Spleen (tissue), 13 donors: ENCODE measurements at places on chromosomes 7 and 10. TPM values are rescaled to one million over a fixed set of nuclear protein-coding genes. Genes with fewer than 3 reads are reported as not detected.
A peak's percentile ranks its signal among the peaks of the same experiment; 100 is the strongest.

DNA sequence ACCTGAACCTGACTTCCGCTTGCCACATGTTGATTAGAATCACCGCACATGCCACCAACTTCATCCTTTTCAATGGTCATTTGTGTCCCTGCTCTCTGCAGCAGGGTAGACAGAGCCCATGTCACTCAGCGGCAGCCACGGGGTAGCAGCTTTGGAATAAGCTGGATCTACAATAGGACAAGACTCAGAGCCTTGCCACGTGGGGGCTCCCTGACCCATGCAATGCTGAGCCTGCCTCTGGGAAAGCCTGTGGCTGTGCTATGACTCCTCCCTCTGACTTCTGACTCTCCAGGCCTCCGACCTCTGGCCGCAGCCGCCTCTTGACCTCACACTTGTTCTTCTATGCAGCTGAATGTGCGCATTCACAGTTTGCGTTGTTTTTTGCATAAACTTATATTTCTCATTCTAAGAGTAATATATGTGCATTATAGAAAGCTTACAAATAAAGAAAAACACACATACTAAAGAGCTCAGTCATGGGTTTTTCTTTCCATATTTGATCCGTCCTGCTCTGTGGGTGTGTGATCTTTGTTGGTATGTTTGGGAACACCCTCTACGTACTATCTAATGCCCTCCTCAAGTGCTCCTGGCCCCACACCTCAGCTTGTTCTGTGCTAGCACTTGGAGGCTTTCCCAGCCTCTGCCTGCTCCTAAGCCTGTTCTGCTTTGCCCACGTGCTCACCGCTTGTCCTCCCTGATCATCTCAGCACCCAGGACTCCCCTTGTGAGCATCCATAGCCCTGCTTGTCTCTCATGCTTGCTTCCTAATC is 198.0 kb upstream of the MKI67 start:
- no peak for DNase-seq
- no peak overlapping the region for H3K27ac ChIP-seq
- H3K4me1 ChIP-seq: no peaks in the 10 kb centered on the region
- no peak overlapping the region for H3K4me3 ChIP-seq
- H3K27me3 ChIP-seq: no peaks in the 10 kb centered on the region

DNA sequence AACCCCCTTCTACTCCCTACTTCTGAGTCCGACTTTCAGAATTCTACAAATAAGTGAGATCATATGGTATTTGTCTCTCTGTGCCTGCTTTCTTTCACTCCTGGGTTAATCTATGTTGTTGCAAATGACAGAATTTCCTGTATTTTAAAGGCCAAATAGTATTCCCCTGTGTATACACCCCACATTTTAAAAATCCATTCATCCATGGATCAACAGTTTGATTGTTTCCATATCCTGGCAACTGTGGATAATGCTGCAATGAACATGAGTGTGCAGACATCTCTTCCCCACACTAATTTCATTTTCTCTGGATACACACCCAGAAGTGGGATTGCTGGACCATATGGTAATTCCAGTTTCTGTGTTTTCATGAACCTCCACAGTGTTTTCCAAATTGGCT is 225.8 kb upstream of the TCERG1L start:
- H3K4me1 ChIP-seq: no peaks in the 10 kb centered on the region
- H3K36me3 ChIP-seq: no peaks in the 10 kb centered on the region
- DNase-seq: no peak
- no peaks in the 10 kb centered on the region for H3K27me3 ChIP-seq

DNA sequence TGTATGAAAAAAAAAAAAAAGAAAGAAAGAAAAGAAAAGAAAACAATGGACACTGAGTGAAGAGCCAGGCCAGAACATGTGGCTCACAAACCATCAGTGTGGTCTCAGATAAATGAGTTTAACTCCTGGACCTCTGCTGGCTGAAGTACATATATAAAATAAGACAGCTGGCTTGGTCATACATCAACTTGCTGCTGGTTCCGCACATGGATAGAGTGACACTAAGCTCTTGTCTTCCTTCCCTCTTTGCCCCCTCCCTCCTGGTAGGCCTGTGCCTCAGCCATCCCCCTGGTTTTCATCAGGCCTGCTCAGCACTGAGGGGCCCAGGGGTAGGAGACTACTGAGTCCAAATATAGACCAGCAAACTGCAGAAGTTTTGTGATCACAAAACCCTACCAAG is 58.1 kb upstream of the DGKI start:
- peaks cover 11% of the 10 kb centered on the region for H3K4me1 ChIP-seq
- H3K27me3 ChIP-seq: no peaks in the 10 kb centered on the region
- H3K36me3 ChIP-seq: peaks cover 37% of the 10 kb centered on the region
- no peak overlapping the region for H3K4me3 ChIP-seq
- DNase-seq: no peak
- no peak overlapping the region for H3K27ac ChIP-seq

GRCh38 chr7:71482284-71482683 is 350.3 kb downstream of the GALNT17 start:
- no peaks in the 10 kb centered on the region for H3K4me1 ChIP-seq
- no peak overlapping the region for H3K4me3 ChIP-seq
- no peaks in the 10 kb centered on the region for H3K36me3 ChIP-seq
- no peak for DNase-seq
- H3K27me3 ChIP-seq: no peaks in the 10 kb centered on the region

DNA sequence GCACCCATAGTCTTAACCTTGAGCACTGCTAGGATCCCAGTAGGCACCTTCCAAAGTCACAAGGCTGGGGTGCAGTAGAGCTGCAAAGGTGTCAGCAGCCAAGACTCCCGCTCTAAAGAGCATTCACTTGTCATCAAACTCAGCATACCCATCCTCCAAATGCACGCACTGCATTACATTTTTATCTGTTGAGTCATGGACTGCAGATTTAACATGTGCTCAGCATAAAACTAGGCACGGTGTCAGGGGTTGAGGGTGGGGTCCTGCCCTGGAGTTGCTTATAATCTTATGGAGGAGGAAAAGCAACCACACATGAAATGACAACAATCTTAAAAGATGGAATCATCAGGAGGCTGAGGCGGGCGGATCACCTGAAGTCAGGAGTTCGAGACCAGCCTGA is 102.6 kb downstream of the PARP12 start:
- H3K27me3 ChIP-seq: no peaks in the 10 kb centered on the region
- peaks cover 82% of the 10 kb centered on the region for H3K36me3 ChIP-seq
- H3K4me3 ChIP-seq: no peak overlapping the region
- no peaks in the 10 kb centered on the region for H3K4me1 ChIP-seq
- no peak overlapping the region for H3K27ac ChIP-seq

GRCh38 chr10:73859428-73859783 is 14.9 kb downstream of the CAMK2G start:
- no peak for DNase-seq
- H3K36me3 ChIP-seq: peaks cover 80% of the 10 kb centered on the region
- H3K27me3 ChIP-seq: no peaks in the 10 kb centered on the region
- H3K4me3 ChIP-seq: no peak overlapping the region

DNA sequence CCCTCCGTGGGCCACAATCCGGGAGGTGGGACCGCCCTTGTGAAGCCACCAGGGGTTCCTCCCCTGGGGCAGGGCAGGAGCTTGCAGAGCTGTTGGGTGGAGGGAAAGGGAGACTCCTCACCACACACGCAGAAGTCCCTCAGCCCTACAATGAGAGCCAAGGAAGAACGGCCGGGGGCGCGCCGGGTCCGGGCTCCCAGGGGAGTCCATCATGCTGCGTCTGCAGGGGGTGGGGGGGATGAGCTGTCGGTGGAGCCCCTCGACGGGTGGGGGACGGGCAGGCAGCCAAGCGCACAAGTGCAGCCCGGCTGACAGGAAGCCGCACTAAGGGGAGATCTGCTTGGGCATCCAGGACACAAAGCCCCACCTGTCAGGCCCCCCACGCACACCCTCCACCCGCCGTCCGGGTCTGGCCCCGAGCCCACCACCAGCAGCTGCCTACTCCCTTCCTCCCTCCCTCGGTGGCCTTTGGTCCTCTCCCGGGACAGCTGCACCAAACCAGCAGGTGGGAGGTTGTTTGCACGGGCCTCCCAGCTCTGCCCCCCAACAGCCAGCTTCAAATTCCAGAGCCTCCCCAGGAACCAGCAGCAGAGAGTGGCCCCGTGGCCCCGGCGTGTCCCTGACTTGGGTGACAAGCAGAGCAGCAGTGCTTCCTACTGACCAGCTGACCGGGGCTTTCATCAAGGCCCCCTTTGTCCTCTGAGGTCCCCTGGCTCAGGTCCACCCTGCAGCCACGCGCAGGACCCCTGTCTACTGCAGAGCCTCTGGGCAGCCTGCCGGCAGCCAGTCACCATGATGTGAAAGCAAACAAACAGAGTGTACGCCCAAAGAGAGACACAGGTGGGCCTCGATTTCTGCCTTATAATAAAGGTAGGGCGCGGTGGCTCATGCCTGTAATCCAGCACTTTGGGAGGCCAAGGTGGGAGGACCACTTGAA is 50.3 kb downstream of the HIP1 start:
- no peaks in the 10 kb centered on the region for H3K36me3 ChIP-seq
- peak; percentile 81 for DNase-seq
- peaks cover 33% of the 10 kb centered on the region for H3K4me1 ChIP-seq
- H3K27ac ChIP-seq: no peak overlapping the region

- H3K27me3 ChIP-seq: no peaks in the 10 kb centered on the region
Observed at GRCh38 chr7:27697861-27698430, 35.3 kb upstream of the HIBADH start.

- no peaks in the 10 kb centered on the region for H3K36me3 ChIP-seq
- no peak for DNase-seq
- no peaks in the 10 kb centered on the region for H3K27me3 ChIP-seq
- peaks cover 36% of the 10 kb centered on the region for H3K4me1 ChIP-seq
- no peak overlapping the region for H3K4me3 ChIP-seq
Observed at GRCh38 chr7:18287482-18287881, 208.1 kb upstream of the HDAC9 start.

DNA sequence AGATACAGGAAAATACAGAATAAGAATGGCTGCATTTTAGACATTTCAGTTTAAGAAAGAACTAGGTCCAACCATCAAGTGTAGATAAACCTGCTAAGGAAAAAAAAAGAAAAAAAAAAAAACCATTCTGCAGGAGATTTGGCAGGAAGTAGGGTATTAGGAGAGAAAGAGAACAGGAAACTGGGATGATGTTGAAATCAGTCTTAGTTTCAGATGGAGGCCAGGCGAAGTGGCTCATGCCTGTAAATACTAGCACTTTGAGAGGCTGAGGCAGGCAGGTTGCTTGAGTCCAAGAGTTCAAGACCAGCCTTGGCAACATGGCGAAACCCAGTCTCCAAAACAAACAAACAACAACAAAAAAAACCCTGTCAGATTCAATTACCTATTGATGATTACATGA is 120.2 kb downstream of the RAB11FIP2 start:
- DNase-seq: no peak
- no peak overlapping the region for H3K4me3 ChIP-seq
- no peaks in the 10 kb centered on the region for H3K36me3 ChIP-seq
- no peak overlapping the region for H3K27ac ChIP-seq
- H3K27me3 ChIP-seq: no peaks in the 10 kb centered on the region

DNA sequence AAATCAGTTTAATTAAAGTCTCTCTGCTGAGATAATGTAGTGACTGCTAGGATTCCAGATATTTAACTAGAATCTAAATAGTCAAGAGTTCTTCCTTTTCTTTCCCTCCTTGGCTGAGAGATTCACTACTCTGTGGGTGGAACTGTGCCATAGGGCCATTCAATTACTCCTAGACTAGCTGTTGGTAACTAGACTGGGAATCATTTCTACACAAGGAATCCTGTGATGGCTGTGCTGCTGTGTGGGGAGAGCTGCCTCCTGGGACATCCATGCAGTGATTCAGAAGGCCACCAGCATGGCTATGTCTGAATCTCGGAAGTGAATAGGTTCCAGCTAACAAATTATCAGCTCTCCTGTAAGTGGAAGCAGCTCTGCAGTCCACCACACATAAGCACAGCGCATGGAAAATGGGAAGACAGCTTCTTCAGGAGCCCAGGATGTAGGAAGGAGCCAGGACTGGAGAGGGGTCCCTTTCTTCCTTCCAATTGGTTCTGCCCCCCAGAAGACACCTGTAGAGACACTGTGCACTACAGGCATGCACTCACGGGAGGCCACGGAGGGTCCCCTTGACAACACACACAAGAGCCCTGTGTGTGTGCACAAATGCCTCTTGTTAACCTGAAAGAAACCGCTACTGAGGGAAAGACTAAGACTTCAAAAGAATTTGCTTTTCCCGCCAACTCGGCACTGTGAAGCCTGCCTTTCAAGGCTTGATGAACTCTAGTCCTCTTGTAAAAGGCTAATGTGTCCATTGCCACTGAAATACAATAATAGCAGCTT is 66.5 kb downstream of the SCRN1 start:
- H3K4me3 ChIP-seq: no peak overlapping the region
- no peak for DNase-seq
- no peaks in the 10 kb centered on the region for H3K4me1 ChIP-seq
- no peaks in the 10 kb centered on the region for H3K36me3 ChIP-seq

DNA sequence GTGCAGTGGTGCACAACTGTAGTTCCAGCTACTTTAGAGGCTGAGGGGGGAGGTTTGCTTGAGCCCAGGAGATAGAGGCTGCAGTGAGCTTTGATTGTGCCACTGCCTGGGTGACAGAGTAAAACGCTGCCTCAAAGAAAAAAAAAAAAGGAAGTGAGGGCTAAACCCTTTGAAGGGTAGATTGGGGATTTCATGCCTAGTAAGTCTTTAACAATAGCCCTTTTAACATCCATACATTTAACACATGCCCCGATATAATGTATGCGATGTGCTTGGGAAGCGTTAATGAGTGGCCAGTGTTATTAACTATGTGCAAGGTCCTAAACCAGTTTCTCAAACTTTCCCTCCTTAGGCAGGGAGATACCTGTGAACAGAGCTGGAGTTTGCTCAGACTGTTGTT is 229.2 kb upstream of the HPS1 start:
- H3K36me3 ChIP-seq: no peaks in the 10 kb centered on the region
- no peak for DNase-seq
- no peak overlapping the region for H3K4me3 ChIP-seq
- no peak overlapping the region for H3K27ac ChIP-seq
- H3K27me3 ChIP-seq: peaks cover 4% of the 10 kb centered on the region
- H3K4me1 ChIP-seq: no peaks in the 10 kb centered on the region

- H3K4me3 ChIP-seq: peak overlapping the region; percentile 7
- H3K27ac ChIP-seq: peak overlapping the region; percentile 85
- H3K27me3 ChIP-seq: no peaks in the 10 kb centered on the region
- H3K36me3 ChIP-seq: no peaks in the 10 kb centered on the region
Observed at GRCh38 chr10:44968091-44968490, 8.5 kb downstream of the RASSF4 start.

DNA sequence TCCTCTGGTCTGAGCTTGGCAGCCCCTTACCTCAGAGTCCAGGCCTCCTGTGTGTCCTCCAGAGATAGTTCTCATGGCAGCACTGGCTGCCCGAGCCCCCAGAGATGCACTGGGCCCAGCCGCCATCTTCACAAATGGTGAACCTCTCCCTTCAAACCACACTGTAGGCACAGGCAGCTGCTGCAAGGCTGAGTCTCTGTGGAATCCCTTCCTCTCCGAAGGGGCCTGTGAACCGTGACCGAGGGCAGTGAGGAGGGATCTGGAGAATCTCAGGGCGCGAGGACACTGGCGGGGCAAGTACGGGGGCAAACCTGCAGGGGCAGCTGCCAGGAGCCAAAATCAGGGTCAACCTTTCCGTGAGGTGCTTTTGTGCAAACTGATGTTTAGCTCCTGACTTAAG is 69.5 kb upstream of the CFAP46 start:
- H3K4me1 ChIP-seq: no peaks in the 10 kb centered on the region
- H3K27ac ChIP-seq: peak overlapping the region; percentile 93
- no peaks in the 10 kb centered on the region for H3K36me3 ChIP-seq
- no peak for DNase-seq
- H3K4me3 ChIP-seq: no peak overlapping the region

MMRN2 gene
- total RNA-seq: 98.0 TPM

HHEX gene
- total RNA-seq: 50.1 TPM

PLEKHS1 gene
- total RNA-seq: not detected

PDCD4 gene
- total RNA-seq: 201 TPM
